Activated T-helper 1 cell treated with anti-CD3 and anti-CD28 coated beads, Interleukin-12 subunit alpha, Interleukin-12 subunit beta, Interleukin-2, Interleukin-4 antibody, amounts not matched to agents 30 ng/mL and 10 ng/mL and 1 ng/mL, durations not matched to agents 14 hours and 24 hours and 36 hours (primary cell): ENCODE measurements at places on chromosomes 2 and 18. TPM values are rescaled to one million over a fixed set of nuclear protein-coding genes. Genes with fewer than 3 reads are reported as not detected.

Gene SLC14A1
- 0.10 and 0.49 TPM in 2 replicates for total RNA-seq

Gene CDH2
- 0.10 and 0.16 TPM in 2 replicates for total RNA-seq

Gene MBD2
- total RNA-seq, result 223 and 242 TPM in 2 replicates

Gene EN1
- not detected in 2 replicates for total RNA-seq

Gene BBS5
- total RNA-seq, result 3.3 and 3.6 TPM in 2 replicates

Gene SERPINB2
- total RNA-seq, result not detected in 2 replicates

Gene CHMP1B
- 24.8 and 26.8 TPM in 2 replicates for total RNA-seq

Gene PRSS56
- total RNA-seq, result not detected in 2 replicates

Gene KLHL29
- total RNA-seq, result 2.8 and 3.3 TPM in 2 replicates

Gene STARD6
- total RNA-seq, result 0.54 and 0.65 TPM in 2 replicates

GRCh38 chr2:101120124-101120996 lies 30.8 kb downstream of the TBC1D8 start:
- no peak for DNase-seq

- no peak for DNase-seq
Observed at GRCh38 chr18:48886520-48887293, 64.1 kb downstream of the SMAD7 start.

- no peak for DNase-seq
Observed at GRCh38 chr2:119233326-119234020, 9.8 kb downstream of the STEAP3 start.

DNA sequence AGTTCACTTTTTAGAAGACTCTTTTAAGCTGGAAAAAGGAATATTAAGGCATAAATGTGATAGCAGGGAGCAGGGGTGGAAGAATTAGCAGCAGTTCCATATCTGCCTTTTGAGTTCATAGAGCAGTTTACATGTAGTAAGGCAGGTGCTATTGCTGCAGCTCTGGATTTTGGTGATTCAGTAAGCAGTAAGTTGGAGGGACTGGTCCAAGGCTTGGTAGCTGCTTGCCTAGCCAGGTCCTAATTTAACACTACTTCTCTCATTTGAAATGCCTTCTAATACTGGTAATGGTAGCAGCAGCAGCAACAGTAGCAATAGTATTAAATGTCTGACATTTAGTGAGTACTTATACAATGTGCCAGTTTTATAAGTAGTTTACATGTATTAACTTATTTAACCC lies 30.0 kb downstream of the HAT1 start:
- no peak for DNase-seq

- DNase-seq, result no peak
Observed at GRCh38 chr2:7510353-7510752, 593.1 kb downstream of the RNF144A start.

DNA sequence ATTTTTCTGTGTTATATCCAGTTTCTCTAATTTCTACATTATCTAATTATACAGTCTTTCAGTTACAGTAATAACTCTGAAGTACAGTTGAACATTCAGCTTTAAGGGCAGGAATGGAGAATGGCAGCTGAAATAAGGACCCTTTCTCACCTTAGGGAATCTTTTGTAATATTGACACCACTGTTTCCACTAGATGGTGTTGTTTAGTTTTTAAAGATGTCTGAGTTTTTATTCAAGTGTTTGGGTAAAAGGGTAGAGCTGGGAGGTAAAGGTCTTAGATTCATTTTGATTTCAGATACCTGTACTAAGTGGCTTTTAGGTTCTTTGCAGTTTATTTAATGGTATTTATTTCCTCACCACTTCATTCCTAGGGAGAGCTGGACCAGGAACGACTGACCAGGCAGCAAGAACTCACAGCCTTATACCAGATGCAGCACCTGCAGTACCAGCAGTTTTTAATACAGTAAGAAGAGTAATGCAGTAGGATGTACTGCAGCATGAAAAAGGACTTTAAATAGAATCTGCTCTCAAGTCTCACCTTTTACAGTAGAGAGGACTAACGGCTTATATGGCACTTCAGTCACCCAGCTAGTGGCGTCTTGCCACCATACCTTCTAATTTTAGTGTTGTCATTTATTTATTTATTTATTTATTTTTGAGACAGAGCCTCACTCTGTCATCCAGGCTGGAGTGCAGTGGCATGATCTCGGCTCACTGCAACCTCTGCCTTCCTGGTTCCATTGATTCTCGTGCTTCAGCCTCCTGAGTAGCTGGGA lies 33.2 kb upstream of the KCNJ13 start:
- no peak for DNase-seq

DNA sequence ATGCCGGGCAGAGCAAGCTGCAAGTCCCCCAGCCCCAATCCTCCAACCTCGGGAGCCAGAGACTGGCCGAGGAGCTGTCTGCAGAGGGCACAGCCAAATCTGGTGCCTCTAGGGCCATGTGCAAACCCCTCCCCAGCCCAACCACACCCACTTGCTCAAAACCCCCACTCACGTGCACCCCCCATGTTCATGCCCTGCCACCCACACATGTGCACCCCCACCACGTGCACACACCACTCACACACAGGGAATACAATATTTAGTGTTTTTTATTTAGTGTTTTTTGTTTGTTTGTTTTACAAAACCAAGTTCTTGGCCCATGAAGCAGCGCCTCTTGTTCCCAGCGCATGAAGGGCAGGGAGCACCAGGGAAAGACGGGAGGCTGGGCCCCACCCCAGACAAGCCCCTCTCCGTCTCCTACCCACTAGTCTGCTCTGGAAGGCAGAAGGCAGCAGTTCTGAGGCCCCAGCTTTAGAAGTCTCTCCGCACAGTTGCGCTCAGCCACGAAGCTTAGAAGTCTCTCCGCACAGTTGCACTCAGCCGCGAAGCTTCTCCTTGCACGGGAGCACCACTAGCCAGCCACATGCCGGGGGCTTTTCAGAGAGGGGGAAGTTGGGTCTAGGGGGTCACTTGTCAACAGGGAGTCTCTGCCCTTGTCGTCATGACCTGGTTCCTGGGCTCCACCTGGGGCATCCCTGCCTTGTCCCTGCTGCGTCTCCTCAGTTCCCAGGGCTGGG lies 276.1 kb upstream of the HDAC4 start:
- DNase-seq, result no peak

DNA sequence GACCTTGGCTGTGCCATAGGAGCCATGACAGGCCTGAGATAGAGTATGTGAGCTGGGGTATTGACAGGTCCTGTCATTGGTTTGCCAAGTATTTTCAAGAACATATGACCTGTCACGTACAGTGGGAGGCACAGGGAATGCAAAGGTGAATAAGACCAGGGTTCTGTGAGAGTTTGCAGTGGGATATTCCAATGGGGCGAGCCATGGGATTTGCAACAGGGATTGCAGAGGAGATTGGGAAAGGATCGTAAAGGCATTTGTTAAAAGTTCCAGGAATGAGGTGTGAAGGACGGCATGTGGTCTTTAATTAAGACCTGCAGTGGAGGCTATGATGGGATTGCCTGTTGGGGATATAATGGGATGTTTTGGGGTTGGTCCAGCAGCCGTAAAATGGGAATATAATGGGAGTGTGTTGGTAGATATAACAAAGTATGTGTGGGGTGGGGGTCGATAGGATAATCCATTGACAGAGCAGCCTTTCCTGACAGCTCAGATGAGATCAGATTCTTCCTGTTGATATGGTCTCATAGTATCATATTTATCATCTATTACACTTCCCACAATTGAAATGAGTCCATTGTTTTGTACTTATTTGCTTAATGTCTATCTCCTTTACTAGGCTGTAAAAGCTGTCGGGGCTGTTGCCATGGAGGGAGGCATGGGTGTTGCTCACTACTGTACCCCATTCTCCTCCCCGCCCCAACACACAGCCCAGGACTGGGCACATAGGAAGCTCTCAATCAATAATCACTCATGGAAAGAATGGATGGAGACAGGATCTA lies 38.1 kb downstream of the PKDCC start:
- DNase-seq, result no peak

GRCh38 chr2:69237070-69237670 lies 149.9 kb downstream of the GFPT1 start:
- DNase-seq, result no peak

DNA sequence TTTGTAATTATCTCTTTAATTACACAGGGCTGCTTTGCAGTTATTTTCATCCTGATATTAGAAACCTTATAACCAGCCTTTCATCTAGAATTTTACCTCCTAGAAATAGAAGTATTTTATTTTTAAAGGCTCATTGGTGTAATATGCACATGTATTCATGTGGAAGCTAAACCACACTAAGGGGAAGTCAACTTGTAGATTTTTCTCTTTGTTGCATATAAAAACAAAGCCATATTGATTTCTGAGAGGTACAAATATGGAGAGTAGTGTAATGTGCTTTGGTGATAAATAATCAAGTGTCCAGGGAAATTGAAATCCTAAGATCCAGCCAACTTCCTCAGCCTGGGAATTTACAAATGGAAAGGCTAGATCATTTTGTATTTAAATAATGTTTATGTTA lies 301.2 kb downstream of the LRATD1 start:
- no peak for DNase-seq

- no peak for DNase-seq
Observed at GRCh38 chr2:42470706-42471105, 23.1 kb downstream of the KCNG3 start.

DNA sequence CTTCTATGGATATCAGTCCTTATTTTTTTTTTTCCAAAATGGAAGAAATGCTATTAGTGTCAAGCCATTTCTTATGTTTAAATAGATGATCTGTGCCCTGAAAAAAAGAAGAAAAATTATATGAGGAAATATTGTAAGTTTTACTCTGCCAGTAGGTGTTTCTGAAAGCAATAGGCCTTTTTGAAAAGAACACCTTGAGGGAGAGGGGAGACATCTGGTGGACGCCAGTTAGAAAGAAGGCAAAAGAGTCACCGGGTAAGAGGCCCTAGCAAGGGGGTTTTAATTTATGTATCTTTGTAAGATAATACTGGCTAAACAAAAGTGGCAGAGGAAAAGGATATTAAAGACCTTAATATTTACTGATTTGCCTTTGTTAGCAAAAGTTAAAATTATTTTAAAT lies 56.1 kb downstream of the DYNAP start:
- DNase-seq, result no peak

GRCh38 chr2:163644238-163644637 lies 91.6 kb downstream of the FIGN start:
- DNase-seq, result no peak

GRCh38 chr18:58962336-58962735 lies 97.7 kb downstream of the ZNF532 start:
- no peak for DNase-seq

DNA sequence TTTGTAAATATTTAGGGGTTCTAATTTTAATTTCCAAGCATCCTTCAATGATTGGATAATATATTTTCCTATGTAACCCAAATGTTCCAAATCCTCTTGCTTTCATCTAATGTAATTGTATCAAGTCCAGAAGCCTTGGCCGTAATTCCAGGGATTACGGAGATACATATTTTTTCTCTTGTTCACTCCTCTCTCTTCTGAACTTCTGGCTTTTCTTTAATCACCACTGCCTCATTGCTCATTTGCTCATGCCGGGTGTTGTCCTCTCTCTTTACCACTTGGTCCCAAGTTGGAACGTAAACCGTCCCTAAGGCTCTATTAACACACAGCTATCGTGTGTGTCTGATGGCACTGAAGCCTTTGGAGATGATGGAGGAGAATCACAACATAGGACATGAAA lies 188.7 kb upstream of the COL3A1 start:
- DNase-seq, result no peak

DNA sequence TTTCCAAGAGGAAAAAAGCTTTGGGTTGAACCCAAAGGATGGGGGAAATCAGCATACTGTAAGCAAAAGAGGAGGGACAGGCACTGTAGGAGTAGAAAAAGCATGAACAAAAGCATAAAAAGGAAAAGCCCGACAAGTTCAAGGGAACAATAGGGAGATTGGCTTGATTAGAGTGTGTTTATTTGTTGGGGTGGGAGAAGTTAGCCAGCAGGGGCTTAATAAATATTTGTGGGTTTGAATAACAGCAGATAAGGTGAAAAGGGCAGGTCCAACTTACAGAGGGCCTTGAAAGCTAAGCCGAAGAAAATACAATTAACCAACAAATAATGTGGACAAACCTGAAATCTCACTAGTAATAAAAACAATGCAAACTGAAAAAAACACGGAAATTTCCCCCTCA lies 126.7 kb downstream of the THADA start:
- no peak for DNase-seq

DNA sequence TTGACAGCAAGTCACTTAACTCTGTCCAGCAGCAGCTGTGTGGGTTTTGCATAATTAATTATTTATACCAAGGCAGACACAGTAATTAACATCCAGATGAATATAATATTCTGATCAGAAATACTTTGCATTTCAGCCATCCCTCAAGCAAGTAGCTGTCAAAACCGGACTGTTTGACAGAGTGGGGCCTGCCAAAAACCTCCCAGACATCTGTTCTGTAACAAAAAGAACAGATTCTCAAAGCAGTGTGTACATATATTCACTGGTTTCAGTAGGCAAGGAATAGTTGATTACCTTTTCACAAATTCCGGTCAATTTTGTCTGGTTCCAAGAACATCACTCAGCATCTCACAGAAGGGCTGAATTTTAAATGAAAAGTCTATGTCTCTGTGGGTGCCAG lies 291.6 kb downstream of the CMPK2 start:
- no peak for DNase-seq

DNA sequence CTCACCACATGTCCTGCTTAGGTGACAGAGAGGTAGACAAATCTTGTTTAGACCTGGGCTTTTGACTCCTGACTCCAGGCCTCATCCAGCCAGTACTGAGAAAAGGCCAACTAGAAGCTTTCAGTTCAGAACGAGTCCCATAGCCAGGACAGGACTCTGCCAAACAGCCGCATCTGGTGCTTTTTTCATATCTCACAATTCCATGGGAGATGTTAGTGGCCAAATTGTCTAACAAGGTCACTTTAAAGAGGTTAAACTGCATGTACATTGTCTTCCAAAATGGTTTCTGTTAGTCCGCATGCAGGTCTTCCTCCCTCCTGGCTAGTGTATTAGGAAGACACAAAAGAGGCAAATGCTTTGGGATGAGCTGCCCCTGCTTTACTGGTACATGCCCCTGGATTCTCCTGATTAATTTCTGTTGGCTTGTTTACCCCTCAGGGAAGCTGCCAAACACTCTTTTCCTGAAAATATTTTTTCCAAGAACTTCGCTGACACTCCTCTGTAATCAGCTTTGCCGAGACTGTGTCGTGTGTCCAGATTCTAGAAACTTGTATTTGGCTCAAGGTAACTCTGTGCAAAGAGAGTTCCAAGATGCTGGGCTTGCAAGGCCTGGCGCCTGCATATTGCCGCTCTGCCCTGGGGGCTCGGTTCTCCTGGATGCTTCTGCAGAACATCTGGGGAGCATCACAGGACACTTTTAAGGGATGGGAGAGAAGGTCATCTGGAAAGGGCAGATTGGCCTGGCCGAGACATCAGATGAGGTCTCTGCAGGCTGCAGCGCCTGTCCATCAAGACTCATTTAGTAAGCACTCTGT lies 209.2 kb upstream of the APCDD1 start:
- DNase-seq, result no peak

DNA sequence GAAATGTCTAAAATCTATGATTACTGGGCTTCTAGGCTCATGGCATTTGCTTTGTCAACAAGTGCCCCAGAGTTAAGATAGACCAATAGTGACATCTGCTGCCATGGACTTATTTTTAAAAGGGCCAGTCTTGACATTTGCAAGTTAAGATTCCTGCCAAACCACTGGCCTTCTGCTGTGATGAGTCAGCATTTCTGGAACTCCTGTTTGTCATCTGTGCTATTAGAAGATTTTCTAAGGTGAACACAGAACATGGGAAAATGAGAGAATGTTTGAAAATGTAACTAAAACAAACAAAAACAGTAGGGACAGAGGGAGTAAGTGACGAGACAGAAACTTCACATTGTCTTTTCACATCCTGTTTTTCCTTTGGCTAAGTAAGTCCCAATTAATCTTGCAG lies 93.7 kb upstream of the WDR75 start:
- no peak for DNase-seq
